Stimulated activated CD8-positive, alpha-beta memory T cell treated with anti-CD3 and anti-CD28 coated beads, Interleukin-4, amount 100 ng/mL, for 24 hours (primary cell): ENCODE measurements at places on chromosomes 3 and 15.

DNA sequence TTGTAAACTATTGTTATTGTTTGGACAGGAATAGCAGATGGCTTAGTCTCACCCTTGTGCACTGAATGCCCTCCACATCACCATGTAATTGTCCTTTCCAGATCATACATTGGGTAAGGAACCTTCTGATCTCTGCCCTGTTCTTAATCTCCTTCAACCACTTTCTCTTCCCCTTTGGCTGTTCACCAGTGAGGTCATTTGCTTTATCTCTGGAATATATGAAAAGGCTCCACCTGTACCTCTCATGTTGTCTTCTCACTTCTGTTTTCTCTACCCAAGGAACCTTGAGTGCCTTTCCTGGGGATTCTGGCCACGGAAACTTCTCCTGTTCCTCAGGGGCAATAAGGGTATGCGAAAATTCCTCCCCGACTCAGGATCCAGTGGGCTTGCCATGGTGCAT, 28.5 kb downstream of the MCTP2 start:
- no peak for DNase-seq

- no peak for DNase-seq
Observed at GRCh38 chr3:148075771-148076716, 621.7 kb upstream of the AGTR1 start.

DNA sequence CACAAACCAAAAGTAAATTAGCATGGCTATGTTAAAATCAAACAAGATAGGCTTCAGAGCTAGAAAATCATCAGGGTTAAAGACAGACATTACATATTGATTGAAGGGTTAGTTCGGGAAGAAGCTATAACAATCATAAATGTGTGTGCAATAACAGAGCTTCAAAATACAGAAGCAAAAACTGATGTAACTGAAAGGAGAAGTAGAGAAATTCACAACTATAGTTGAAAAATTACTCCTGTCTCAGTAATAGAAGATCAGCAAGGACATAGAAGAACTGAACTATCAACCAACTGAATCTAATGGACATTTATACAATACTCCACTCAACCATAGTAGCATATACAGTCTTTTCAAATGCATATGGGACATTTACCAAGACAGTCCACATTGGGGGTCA, 59.4 kb downstream of the MCTP2 start:
- DNase-seq, result no peak

DNA sequence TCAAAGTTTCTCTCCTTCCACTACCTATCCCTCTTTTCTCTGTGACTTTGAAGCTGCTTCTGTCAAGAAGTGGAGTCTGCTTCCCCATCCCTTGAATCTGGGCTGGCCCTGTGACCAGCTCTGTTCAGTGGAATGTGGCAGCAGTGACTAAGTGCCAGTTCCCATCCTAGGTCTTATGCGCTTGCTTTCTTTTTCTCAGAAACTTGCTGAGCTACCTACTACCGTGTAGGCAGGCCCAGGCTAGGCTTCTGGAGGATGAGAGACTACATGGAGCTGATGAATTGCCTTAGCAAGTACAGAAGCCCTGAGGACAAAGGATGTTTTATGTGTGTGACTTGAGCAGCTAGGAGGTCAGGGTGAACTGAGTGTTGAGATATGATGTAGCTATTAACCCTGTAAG, 123.2 kb downstream of the PDCD6IP start:
- DNase-seq, result no peak

DNA sequence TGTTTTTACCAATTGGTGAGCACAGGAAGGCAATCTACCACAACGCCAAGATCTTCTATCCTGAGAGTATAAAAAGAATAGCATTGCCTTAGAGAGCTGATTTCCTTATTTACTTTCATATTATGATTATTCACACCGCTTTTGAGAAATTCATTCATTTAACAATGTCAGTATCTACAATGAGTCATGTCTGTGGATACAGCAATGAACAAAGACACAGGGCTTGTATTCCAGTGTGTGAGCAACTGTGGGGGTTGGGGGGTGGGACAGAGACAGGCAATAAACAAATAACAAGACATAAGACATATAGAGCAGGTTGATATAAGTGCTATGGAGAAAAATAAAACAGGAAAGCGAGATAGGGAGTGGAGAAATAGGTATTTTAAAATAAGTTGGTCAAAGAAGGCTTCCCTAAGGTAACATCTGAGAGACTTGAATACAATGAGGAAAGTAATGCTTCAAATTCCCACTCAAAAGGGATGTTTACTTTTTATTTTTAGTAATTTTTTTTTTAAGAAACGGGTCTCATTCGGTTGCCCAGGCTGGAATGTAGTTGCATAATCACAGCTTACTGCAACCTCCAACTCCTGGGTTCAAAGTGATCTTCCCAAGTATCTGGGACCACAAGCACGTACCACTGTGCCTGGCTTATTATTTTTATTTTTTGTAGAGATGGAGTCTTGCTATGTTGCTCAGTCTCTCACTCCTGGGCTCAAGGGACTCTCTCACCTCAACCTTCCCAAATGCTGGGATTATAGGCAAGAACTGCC, 45.7 kb downstream of the PGBD4 start:
- DNase-seq, result no peak

DNA sequence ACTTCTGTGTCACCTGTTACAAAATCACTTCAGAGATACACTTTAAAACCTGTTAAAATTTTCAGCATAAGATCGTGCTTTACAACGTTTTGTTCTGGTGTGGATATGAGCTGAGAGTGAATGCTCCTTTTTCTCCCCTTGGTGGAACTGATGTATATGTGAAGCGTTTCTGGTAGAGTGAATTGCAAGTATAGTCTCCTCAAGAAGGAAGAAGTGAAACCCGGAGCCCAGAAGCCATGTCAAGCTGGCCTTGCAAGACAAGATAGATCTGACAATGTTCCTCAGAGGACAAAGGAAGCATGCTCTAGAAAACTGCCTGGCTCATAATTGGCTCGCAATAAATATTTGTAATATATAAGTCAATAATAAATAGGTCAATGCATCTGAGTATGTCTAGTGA, 23.6 kb downstream of the SERPINI2 start:
- DNase-seq, result no peak

DNA sequence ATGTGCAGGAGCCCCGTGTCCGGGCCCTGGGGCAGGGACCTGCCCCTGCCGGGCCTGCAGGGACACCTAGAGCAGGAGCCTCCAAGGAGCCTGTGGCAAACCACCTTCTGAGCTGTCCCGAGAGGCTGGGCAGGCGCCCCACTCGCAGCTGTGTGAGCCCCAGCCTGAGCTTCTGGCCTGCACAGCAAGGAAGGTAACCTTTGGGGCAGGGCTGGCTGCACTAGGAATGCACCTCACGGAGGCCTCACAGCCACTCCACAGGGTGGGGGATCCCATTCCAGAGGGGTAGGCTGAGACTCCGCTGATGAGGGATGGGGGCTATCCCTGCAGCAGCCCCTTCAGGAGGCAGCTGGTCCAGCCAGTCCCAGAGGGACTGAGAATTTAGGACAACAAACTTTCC, 68.1 kb downstream of the DNAJB8 start:
- no peak for DNase-seq

- DNase-seq, result no peak
Observed at GRCh38 chr3:13245615-13245978, 172.4 kb upstream of the IQSEC1 start.

DNA sequence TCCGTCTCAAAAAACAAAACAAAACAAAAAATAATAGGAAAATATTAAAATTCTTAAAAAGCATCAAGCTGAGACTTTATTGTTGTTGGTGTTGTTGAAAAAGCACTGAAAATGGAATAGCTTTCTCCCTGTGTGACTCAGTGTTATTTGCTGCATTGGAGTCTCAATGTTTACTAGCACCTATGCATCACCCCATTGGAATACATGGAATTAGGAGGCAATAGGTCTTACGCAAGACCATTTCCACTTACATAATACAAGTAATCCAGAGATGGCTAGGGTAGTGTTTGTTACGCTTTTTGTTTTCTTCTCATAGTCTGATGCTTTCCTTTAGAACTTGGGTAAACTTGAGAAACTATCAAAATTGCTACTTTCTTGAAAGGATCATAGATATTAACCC, 15.2 kb downstream of the GXYLT2 start:
- DNase-seq, result no peak

DNA sequence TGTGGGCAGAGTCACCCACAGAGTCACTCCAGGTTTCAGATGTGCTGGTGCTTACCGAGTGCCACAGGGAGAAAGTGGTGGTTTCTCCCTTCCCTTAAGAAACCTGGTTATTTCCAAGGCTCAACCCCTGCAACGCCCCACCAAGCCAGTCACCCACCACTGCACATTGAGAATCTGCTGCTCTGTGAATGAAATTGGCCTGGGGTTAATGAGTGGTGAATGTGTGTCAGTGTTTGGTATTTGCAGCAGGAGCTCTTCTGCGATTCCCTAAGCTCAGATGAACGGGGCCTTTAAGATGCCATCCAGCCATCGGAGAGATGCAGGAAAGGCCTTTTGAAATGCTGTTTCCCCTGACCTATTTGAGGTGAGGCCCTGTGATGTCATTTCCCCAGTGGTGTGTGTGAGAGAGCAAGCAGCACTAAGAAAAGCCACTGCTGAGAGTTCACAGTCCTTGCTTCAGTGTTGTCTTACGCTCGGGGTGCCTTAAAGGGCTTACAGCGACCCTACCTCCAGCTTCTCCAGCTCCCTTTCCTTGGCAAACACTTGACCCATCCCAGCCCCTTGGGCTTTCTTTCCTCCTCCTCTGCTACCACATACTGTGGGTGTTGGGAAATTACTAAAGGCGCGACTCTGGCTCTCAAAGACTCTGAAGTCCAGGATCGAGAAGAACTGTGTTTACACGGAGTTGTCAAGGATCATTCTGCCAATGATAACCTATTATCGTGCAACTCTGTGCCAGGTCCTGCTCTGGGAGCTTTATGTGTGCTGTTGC, 68.9 kb downstream of the SMAD3 start:
- DNase-seq, result peak; percentile 30

GRCh38 chr15:90031231-90031791, 30.2 kb downstream of the ZNF710 start:
- DNase-seq, result no peak

- no peak for DNase-seq
Observed at GRCh38 chr15:96849271-96849900, 518.9 kb downstream of the NR2F2 start.

DNA sequence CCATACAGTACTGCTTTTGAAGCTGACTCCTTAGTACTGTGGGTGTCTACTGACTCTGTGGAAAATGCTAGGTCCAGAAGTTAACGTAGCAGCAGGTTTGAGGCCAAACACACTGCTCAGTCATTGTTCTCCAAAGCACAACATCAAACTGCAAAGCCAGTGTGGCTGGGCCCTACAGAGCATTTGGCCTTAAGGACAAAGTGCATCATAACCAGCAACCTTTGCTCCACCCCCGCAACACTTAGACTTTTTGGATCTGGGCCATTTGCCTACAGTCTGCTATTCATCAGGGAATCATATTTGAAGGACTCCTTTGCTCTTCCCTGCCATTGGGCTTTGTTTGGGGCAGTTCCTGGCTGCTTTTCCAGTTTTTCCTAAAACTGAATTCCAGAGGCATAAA, 43.1 kb upstream of the ARL6 start:
- no peak for DNase-seq

DNA sequence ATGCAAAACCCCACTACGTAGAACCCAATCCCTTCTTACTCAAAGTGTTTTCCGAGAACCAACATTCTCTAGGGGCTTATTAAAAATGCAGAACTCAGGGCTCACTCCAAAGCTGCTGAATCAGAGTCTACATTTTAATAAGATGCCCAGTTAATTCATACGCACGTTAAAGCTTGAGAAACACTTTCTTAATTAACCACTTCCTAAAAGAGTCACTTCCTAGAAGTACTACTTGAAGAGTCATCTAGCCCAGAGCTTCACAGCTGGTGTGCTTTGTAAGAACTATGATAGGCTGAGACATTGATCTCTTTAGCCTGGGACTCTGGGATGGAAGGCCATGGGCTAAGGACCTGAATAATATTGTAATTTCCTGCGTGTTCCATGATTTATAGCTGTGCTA, 9.0 kb downstream of the COL6A5 start:
- no peak for DNase-seq

DNA sequence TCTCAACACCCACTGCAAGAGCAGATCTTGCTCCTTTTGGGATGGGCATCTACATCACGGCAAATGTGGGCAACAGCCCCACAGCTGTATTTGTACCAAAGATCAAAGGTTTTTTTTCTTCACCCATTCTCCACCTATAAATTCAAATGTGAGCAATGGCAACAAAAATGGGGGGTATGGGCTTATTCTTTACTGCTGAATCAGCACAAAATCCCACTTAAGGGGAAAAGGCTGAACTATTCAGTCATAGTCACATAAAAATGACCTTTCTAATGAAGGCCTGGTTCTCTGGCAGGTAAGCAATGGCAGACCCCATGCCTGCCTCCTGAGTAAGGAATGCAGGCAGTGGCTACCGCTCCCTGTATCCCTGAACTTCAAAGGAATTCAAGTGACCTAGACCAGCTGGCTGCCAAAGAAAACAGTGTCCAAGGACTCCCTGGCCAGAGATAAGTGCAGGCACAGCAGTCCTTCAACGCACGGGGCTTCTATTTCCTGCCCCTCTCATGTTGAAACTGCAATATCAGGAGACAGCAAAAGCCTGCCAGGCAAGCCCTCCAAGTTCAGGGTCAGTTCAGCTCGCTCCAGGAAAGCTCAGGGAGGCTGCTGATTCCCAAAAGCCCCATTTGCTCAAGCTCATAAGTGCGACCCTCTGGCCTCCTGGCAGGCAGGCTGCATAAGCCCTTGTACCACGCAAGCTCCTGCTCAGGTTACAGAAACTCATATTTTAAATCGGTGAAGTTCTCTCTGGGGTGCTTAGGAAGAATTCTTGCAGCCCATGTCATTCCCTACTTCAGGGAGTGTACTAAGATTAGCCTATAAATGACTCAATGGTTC, 134.1 kb downstream of the PDZRN3 start:
- DNase-seq, result no peak

GRCh38 chr15:73879426-73879825, 6.1 kb downstream of the TBC1D21 start:
- DNase-seq, result no peak

GRCh38 chr3:11128682-11129632, 25.3 kb upstream of the HRH1 start:
- DNase-seq, result no peak

- no peak for DNase-seq
Observed at GRCh38 chr3:104746056-104746455, 620.7 kb upstream of the ALCAM start.

DNA sequence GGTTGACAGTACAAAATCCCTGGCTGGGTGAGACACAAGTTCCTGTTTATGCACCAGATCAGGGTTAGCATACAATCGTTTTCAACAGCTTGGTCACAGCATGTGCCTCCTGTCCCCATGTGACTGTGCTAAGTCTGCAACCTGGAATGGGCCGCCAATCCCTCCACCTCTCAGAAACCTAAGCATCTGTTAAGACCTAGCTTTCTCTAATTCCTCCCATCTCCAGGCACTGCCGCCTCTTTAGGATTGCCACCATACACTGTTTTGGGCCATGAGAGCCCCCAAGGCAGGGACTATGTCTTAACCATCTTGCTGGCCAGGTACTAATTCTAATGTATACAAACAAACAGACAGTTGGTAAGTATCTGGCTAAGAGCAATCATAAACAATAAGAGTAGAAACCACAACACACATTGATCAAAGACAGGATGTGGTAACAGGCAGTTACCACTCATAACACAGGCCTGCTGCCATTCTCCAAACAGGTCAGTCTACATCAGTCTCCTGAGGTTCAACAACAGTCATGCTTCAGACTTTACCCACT, 25.6 kb downstream of the SEC22C start:
- no peak for DNase-seq

- no peak for DNase-seq
Observed at GRCh38 chr3:4695846-4696245, 202.7 kb downstream of the ITPR1 start.

- DNase-seq, result no peak
Observed at GRCh38 chr3:119322021-119322834, 28.0 kb downstream of the ARHGAP31 start.
